Immature natural killer cell (primary cell): ENCODE measurements at places on chromosomes 4 and X.

DNA sequence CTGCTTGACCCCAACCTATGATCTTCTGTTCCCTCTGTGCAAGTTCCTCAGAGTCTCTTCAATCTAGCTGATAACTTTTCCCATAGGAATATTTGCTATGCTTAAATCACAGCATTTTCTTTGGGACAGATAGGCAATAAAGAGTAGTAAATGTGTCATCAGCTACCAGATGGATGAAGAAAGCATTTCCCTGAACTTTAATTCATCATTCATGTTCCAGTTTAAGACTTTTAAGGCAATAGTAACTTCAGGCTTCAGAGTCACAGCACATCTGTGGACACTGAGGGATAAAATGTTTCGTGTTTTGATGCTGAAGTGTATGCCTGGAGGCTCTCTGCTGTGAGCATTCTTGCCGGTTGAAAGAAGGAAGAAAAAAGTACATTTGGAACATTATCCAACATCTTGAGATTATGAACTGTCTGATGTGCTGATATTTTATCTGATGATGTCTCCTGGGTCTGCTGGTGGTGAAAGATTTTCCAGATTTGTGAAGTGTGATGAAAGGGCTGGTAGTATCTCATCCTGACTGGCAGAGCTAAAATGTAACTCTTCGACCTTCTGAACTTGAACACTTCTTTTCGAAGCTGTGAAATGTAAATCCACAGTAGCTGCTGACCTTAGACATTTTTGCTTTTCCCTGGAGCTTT is 133.7 kb downstream of the DCLK2 start:
- no peak for DNase-seq

DNA sequence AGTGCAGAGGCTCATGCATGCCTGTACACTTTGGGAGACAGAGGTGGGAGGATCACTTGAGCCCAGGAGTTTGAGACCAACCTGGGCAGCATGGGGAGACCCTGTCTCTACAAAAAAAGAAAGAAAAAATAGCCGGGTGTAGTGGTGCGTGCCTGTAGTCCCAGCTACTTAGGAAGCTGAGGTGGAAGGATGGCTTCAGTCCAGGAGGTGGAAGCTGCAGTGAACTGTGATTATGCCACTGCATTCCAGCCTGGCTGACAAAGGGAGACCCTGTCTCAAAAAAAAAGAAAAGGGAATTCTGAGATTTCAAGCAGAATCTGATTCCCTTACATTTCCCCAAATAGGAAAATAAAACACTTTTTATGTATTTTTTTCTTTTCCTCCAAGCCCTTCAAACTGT is 83.5 kb downstream of the SYNPO2 start:
- no peak for DNase-seq

DNA sequence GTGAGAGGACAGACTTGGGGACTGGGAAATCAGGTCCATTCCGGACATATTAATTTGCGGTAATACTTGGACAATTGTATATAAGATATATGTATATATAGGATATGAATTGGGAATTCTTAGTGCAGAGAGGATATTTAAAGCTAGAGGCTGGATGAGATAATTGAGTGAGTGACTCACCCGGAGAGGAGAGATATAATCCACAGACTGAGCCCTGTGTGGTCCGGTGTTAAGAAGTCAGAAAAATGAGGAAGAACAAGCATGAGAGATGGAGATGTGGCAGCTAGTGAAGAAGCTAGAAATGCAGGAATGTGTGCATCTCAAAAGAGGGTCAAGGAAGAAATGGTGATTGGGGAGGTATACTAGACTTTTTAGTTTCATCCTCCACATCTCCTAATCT is 336.2 kb downstream of the SLC7A11 start:
- no peak for DNase-seq

- DNase-seq = no peak
These were observed 47.9 kb downstream of the TMEM131L start for GRCh38 chr4:153514001-153514526.

DNA sequence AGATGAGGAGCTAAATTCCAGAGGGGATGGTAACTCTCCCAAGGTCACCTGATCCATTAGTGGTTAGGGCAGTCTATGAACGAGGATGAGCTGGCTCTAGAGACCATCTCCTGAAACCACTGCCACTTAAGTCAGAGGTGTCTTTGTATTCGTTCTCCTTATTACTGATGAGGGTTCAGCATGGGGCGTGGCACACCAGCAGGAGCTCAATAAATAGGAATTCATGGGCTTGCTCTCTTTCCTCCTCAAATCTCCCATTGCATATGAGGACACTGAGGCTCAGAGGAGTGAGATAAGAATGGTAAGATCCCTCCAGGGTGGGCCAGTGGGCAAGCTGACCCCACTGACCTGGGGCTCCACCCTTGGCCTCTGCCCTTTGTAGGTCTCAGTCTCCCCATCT is 1.7 kb upstream of the GATA1 start:
- no peak for DNase-seq

GRCh38 chr4:47914926-47915237 is 499 bp upstream of the NFXL1 start:
- no peak for DNase-seq

GRCh38 chr4:40394236-40394635 is 59.1 kb downstream of the CHRNA9 start:
- DNase-seq = no peak

- DNase-seq = no peak
These were observed 133.3 kb downstream of the PJA1 start for GRCh38 chrX:69031971-69032391.

DNA sequence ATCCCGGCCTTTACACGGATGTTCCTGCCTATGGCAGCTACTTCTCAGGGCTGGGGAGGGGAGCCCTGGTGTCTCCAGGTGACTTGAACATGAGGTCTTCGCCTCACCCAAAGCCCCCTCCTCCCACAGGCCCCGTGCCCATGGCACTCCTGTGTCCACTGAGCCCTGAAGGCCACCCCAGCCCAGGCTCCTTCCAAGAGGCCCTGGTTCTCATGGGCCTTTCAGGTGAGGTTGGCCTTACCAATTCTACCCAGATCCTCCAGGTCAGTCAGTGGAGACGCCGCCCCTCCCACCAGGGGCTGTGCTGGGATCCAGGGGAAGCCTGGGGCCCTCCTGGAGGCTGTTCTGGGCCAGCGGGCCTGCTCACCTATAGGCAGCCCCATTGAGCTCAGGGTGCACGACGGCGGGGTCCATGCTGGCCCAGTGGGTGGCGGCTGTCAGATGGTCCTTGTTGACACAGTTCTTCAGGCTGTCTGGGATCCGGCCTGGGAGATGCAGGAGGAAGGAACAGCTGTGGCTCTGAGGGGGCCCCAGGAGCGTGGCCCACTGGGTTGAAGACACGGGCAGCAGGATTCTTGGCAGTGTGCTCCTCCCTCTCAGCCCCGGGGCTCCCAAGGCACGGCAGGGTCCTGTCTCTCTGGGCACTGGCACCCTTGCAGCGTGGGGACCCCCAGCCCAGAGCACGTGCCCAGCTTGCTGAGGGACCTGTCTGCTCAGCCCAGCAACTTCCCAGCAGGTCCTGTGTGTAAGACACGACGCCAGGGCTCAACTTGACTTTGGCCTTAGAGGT is 36.2 kb downstream of the CTBP1 start:
- no peak for DNase-seq
